ENCODE measurements at places on chromosomes 3 and 15. TPM values are rescaled to one million over a fixed set of nuclear protein-coding genes. Genes with fewer than 3 reads are reported as not detected.

Gene ARPP19
- polyA plus RNA-seq: 47.1 TPM

Gene SNX33
- 7.9 TPM for polyA plus RNA-seq

Gene RNF7
- 89.5 TPM for polyA plus RNA-seq

Gene ZNF80
- not detected for polyA plus RNA-seq

Gene SLC28A1
- not detected for polyA plus RNA-seq

DNA sequence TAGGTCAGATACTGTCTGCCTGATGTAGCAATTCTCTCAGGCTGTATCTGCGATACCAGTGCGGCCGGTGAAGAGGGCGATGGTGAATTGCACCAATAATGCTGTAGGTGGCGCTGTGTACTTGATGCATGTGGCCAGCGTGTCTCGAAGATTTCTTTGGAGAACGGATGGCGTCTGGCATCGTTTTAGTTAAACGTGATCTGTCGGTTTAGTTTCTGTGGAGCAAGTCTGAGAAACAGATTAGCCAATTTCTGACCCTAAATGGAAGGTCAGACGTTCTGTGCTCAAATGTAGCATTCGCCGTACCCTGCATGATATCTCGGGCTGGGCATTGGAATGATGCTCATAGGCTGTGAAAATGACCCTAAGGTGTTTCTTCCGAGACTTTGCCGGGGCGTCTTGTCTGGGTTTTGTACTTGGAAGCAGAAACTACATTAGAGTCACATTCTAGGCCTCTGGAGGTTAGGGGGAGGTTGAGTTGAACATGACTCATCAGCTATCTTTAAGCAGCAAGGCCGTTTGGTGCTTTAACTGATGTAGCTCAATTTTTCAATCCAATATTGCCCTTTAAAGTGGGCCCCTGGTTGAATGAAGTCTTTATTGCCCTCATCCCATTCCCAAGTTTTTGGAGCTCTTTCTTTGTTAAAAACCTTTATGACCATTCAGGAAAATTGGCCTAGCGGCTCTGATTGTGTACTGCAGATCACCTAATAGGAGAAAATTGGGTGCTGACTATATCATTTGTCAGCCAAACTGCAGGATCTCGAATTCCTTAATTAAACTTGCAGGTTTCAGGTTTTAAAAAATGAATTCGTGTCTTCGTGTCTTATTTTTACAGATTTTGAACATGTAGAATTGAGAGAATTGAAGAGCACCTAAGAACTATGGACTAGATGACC lies 80.0 kb downstream of the SQOR start:
- no peaks in the 10 kb centered on the region for H3K27me3 ChIP-seq
- H3K36me3 ChIP-seq: no peaks in the 10 kb centered on the region
- H3K4me1 ChIP-seq: peaks cover 7% of the 10 kb centered on the region
- H3K27ac ChIP-seq: no peak overlapping the region

DNA sequence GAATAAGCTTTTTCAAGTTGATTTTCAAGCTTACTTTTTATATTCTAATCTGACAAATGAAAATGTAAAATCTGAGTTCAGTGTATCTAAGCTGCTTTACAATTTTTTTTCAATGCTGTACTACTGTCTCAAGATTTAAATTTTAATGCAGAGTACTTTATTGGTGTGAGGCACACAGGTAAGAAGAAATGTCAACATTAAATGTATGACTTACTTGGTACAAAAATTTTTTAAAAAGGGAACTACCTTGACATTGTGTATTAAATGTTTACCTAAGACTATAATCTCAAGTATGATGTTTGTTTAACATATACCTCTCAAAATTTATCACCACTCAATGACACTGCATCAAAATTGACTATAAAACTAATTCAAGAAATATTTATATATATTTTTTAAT lies 62.7 kb downstream of the NECTIN3 start:
- no peaks in the 10 kb centered on the region for H3K4me1 ChIP-seq
- no peak overlapping the region for H3K27ac ChIP-seq
- H3K36me3 ChIP-seq: peaks cover 2% of the 10 kb centered on the region
- H3K27me3 ChIP-seq: no peaks in the 10 kb centered on the region
- H3K4me3 ChIP-seq: no peak overlapping the region
